ENCODE measurements at places on chromosomes 6 and 20.

GRCh38 chr6:51349857-51350256, 531.2 kb downstream of the TFAP2B start:
- no peak for DNase-seq

GRCh38 chr6:112909781-112910180, 562.7 kb downstream of the RFPL4B start:
- DNase-seq, result no peak

DNA sequence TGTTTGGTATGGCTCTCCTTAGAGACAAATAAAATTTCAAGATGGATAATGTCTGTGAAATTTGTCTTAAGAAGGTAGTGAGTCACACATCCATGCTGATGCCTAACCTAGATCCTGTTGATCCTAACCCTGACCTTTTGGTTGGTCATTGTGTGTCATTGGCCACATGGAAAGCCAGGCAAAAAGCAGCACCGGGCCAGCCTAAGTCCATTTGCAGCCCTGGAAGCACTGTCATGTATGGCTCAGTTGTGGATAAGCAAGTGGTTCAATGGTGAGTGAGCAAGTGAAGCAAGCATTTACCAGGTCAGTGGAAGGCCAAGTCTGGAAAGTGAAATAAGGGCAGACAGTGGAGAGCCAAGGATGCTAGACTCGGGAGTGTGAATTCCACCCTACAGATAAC, 12.1 kb upstream of the XRN2 start:
- no peak for DNase-seq

DNA sequence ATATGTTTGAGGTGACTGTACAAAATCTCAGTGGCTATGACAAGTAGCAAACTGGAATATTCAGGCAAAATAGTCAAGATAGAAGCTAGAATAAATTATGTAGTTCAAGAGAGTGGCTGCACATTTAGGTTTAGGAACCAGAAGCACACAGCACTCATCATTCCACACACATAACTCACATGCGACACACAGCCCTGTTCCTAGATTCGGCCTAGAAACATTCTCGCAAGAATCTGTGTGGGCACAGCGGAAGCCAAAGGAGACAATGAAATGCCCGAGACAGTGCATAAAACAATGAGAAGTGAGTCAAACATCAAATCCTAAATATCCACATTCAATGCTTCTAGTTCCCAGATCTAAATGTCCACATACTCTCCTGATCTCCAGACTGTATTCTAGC, 9.5 kb upstream of the SUPT3H start:
- DNase-seq, result no peak

- DNase-seq, result peak; percentile 42
Measured at GRCh38 chr20:3751675-3752385, 15.7 kb downstream of the ADISSP start.

DNA sequence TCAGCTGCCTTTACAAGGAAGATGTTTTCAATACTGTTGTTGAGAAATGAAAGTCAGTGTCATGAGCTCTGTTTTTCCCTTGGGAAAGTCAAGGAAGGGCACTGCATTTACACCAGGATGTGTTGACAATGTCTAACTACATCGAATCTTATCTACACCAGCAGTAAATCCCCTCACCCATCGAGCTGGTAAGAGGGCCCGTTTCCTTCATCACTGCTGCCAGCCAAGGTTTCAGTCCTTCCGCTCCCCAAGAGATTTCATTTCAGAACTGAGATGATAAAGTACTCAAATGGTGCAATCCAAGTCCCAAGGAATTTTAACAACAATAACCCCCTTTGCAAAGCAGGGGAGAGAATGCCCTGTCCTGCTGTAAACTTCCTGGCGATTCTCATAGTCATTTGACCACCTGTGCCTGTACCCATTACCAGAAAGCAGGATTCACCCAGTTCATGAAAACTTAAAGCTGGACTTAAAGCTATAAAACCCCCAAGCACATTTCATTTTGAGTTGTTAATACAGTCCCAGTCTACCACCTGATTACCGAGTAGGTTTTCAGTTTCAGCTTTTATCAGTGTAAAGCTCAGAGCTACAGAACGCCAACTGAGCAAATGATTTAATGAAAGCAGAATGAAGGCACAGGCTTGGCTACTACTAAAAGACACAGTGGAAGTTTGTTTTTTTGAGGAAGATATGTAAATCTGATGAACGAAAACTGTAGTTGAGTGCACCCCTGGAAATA, 122.5 kb upstream of the TAB2 start:
- no peak for DNase-seq

GRCh38 chr20:34104059-34104458, 8.0 kb downstream of the EIF2S2 start:
- no peak for DNase-seq

DNA sequence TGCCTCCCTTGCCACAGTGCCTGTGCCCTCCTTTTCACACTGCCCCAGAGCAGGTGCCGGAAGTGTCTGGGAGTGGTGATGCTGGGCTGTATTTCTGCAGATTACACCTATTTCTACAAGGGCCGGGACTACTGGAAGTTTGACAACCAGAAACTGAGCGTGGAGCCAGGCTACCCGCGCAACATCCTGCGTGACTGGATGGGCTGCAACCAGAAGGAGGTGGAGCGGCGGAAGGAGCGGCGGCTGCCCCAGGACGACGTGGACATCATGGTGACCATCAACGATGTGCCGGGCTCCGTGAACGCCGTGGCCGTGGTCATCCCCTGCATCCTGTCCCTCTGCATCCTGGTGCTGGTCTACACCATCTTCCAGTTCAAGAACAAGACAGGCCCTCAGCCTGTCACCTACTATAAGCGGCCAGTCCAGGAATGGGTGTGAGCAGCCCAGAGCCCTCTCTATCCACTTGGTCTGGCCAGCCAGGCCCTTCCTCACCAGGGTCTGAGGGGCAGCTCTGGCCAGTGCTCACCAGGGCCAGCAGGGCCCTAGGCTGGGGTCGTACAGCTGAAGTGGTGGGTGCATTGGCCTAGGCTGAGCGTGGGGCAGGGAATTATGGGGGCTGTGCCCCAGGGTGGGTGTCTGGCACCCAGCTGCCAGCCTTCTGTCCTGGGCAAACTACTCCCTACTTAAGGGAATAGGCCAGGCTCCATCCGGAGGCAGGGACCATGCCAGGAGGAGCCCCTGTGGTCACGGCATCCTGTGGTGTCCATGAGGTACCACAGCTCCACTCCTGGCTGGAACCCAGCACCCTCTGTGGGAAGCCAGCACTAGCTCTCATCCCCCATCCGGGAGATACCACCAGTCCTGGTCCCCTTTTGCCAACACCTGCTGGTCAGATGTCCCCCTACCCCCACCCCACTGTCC, 3.5 kb downstream of the MMP24OS start:
- DNase-seq, result no peak
